Substantia nigra (tissue), 51 donors: ENCODE measurements at places on chromosomes 4 and X.

DNA sequence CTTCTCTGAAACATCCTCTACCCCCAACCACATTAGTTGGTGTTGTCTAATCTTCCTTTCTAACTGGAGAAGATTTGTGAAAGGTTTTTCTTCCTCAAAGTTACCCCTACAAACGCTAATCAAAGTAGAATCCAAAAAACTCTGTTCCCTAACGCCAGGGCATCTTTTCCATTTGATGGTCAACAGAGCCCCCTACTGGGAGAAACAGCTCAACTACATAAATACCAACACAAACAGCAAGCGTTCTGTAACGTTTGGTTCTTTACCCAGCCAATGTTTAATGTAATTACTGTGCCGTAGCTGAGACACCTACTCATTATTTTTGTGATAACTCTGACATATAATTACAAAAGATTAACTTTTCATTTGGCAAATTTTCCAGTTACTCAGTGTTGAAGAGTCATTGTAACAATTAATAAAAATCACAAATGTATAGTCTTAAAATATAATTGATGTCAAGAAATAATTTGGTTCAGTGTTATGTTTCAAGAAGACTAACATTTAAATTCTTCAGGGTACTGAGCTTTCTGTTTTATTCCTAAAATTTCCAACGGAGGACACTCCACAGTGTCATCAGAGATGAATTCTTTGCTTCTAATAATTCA is 94.9 kb upstream of the TBC1D9 start:
- peak; percentile 26 for DNase-seq

DNA sequence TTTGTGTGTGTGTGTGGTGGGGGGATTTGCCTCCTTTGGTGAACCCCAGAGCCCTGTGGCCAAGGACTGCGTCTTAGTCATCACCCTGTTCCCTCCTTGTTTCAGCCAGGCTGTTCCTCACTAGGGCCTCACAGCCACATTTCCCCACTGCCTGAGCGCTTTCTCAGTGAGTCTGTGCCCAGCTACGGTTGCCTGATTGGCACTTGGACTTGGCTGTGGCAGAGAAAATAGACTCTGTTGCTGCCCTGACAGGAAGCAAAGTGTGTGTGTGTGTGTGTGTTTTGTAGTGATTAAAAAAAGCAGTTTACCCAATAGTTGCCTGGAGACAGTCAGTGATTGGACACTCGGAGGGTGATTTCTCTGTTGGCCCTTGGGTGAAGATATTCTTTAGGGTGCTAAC is 113.0 kb downstream of the UCHL1 start:
- DNase-seq: no peak

GRCh38 chrX:123959281-123960063 is 2.0 kb upstream of the STAG2 start:
- peak; percentile 9 for DNase-seq

DNA sequence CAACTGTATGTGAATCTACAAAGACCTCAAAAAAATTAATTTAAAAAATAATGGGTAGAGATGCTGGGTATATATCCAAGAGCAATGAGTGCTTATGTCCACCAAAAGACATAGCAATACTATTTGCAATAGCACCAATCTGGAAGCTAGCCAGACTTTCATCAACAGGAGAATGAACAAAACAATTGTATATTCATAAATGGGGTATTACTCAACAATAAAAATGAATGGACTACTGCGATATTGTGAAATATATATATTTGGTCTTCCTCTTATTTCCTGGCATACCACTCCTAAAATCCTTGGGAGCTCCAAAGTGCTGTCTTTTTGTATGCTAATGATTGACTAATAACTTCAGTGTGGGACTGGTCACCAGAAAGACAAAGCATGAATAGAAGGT is 77.5 kb downstream of the MSN start:
- DNase-seq: no peak

GRCh38 chrX:49845701-49846403 is 16.7 kb downstream of the PAGE4 start:
- DNase-seq: no peak
